ENCODE measurements at places on chromosomes 7 and 10.

DNA sequence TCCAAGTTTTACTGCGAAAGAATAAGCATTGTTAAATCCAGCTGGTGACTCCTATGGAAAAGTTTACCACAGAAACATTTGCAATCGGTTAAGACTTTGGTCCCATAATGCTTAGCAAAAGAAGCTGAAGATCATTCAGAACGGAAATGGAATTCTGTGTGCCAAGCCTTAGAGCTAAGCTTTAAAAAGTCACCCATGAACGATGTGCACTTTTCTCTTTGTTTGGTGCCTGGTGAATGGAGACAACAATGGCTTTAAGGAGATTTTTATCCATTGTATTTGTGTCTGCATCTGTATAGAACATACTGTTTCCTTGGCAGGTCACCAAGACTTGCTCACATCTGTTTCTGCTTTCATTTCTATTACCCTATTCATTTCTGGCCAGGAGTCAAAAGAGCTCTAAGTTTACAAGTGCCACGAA is 26.3 kb upstream of the COL1A2 start:
- peak; percentile 32 for DNase-seq

- DNase-seq = no peak
These were observed 584.4 kb downstream of the TCERG1L start for GRCh38 chr10:130726996-130727725.

GRCh38 chr10:27779462-27780015 is 33.9 kb upstream of the MKX start:
- no peak for DNase-seq

DNA sequence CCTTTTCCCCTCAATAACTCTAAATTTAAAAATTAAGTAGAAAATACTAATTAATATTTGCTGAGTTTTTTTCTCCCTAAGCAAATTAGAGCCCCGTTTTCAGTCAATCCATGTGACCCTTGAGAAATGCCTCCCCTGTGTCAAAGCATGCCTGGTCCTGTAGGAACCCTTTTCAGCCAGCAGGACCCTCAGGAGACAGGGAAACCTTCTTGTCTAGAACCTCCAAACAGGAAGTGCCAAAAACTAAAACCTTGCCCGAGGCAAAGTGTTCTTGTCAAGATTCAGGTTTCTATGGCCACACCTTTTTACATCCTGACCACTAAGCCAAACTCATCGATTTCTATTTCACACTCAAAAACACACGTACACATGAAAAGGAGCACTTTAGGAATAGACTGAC is 60.1 kb upstream of the NFE2L3 start:
- no peak for DNase-seq

GRCh38 chr7:151687523-151688235 is 168.0 kb upstream of the RHEB start:
- DNase-seq = no peak

- no peak for DNase-seq
These were observed 116.8 kb downstream of the ABLIM1 start for GRCh38 chr10:114541081-114541796.

DNA sequence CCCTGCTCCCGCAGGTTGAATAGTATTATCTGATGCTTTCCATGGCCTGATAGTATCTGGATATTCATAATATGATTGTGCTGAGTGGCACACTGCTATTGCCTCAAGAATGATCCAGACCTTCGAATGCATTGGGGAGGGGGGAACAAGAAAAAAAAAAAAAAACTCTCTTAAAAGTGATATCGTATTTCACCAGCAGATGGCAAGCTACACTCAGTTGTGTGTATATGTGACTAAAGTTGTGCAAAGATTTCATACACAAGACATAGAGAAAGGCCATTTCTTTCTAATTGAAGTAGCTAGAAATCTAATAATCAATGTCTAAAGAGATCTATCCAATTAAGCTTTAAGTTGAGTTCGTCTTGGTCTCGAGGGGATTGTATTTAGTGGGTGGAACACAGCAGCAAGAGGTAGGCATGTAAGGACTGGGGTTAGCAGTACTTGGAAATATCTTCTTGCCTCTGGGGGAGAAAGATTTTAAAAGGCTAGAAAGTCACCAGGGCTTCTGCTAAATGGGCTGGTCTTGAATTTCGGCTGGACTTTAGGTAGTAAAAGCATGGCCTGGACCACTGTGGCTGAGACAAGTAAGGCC is 15.3 kb downstream of the SFRP4 start:
- peak; percentile 33 for DNase-seq

DNA sequence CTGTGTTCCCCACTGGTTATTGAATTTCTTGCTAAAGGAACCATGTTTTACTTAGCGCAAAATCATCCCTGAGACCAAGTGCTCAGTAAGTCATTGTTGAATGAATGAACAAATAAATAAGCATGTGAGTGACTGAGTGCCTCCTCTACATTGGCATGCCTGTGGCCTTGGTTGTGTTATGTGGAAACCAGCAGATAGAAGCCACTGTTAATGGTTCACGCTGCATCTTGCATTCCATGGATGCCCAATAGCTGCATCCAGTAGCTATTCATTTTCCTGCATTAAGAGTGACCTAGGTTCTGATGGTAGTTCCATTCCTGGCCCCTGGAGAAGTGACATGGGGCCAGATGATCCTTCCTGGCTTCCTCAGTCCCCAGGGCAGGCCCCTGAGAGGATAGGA is 113.3 kb upstream of the BMPER start:
- no peak for DNase-seq

- DNase-seq = no peak
These were observed 512 bp downstream of the OSBPL3 start for GRCh38 chr7:24979470-24979862.

DNA sequence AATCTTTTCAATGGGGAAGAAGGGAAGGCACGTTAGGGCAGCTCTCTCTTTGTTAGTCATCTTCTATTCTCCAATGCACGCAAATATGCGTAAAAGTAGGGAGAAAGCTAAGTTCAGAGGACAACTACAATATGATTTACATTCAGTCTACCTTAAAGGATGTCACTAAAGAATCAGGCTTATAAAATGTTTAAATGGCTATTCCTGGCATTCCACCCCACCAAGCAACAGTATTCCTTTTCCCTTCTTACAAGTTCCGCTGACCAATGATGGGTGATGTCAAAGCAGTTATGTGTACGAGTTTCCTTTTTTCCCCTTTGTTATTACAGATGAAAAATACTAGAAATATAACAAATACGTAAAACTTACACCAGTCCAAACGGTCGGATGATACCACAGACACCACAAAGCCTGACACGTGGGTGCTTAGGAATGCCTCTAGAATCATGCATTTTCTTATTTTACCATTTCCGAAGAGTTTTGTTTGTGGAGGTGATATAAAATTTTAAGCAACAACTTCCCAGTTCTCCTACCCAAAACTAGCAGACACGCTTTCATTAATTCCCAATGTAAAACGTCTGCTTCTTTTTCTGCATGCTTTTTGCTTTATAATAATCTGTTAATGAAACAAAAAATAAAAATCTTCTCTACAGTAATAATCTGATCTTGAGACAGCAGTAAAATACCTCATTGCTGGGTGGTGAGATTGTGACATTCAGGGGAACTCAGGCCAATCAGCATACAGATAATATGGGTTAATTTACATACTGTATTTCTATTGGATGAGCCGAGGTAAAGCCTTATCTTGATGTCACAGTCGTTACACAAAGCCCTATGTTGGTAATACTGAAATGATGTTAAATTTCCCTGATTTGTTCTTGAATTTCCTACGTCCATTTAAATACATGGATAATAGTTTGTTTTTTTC is 708 bp upstream of the GPR85 start:
- DNase-seq = peak; percentile 17

GRCh38 chr10:59333701-59334100 is 28.6 kb downstream of the FAM13C start:
- no peak for DNase-seq

DNA sequence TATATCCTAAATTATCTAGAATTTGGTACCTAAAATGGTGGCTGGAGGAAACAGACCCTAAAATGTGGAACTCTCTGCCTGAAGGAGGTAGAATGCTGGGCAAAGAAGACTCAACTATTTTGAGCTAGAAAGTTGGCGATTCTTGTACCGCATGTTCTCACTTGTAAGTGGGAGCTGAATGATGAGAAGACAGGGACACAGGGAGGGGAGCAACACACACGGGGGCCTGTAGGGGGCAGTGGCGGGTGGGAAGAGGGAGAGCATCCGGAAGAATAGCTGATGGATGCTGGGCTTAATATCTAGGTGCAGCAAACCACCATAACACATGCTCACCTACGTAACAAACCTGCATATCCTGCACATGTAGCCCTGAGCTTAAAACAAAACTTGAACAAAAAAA is 250.6 kb downstream of the CALN1 start:
- no peak for DNase-seq

GRCh38 chr10:5975641-5976473 is 1.5 kb downstream of the IL15RA start:
- DNase-seq = no peak

DNA sequence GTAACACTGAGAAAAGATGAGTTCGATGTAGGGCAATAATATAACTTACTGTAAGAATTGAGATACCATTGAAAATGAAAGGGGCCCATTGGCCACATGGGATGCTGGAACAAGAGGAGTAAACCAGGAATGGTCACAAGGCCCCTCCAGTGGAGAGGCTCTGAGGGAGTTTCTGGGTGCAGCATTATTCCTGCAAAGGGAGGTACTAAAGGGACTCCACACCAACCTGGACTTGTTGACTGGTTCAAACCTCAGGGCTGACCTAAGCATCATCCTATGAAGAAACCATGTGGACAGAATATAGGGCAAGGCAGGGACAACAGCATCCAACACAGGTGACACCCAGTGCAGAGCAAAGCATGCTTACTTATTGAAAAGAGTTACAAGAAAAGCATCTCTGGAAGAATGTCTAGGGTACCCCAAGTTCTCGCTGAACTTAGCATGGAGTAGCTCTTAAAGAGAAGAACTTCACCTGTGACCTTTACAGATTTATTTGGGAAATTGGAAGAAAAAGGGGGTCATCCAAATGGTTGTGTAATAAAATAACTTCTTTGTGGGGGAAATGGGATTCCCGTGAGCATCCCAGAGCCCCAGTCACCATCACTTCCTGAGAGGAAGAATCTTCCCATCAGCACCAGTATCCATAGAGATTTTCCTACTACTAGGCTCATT is 34.7 kb downstream of the PRSS2 start:
- no peak for DNase-seq

GRCh38 chr7:128550920-128551319 is 74.4 kb downstream of the METTL2B start:
- no peak for DNase-seq

DNA sequence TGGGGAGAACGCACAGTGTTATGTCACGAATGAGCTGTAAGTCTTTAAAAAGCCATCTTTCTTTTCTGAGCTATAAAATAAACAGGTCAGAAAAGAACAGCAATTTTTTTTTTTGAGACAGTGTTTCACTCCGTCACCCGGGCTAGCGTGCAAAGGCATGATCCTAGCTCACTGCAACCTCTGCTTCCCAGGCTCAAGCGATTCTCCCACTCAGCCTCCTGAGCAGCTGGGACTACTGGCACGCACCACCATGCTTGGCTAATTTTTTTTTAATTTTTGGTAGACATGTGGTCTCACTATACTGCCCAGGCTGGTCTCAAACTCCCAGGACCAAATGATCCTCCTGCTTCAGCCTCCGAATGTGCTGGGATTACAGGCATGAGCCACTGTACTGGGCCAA is 58.6 kb downstream of the PPP1R3C start:
- DNase-seq = no peak

DNA sequence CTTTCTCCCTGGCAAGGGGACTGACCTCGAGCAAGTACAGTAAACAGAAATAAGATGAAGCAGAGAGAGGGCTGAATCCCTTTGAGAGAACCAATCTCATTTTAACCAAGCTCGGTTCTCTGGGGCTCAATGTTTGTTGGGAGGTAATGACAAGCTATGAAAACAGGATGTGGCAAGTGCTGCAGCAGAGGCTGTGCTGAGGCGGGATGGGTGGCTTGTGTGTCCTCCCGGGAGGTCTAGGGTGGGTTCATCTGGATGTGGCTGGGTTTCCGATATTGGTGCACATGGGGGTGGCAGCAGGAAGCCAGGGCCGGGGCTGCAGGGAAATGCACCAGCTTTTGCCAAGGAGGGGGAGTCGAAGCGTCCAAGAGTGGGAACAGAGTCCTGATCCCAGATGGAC is 84.5 kb downstream of the AOAH start:
- DNase-seq = no peak

- DNase-seq = no peak
These were observed 168.6 kb downstream of the LRMDA start for GRCh38 chr10:75599875-75600648.

Measured in NCI-H1694 treated with DMSO at 0.1 percent for 48 hours (cell line).